ENCODE measurements at places on chromosomes 7 and 10.

DNA sequence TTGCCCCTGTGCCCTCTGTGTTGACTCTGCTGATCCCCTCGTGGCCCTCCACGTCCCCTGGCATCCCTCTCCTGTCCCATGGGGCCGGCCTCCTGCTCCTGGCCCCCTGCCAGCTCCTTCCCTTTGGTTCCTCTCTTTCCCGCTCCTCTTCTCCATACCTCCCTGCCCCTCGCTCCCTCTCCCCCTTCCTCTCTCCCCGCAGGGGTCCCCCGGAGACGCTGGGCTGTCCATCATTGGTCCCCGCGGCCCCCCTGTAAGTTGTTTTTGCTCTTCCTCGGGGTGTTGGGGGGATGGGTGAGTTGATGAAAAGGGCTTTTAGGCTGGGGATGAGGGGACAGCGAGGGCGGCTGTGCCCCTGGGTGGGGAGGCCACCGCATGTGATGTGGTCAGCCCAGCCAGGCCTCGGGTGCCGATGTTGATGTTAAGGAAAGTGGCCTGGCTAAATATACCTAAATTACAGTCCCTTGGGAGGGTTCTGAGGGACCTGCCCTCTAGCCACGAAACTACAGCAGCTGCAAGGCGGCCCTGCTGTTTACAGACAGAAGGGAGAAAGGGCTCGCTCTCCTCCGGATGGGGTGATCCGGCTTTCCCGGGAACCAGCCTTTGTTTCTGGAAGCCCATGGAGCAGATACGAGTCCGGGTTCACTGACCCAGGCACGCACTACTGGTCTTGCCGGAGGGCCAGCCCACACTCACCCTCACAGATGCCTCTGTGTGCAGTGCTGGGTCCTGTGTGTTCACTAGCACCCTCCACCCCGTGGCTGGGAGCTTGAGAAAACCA, 78.8 kb downstream of the COL13A1 start:
- DNase-seq, result no peak

DNA sequence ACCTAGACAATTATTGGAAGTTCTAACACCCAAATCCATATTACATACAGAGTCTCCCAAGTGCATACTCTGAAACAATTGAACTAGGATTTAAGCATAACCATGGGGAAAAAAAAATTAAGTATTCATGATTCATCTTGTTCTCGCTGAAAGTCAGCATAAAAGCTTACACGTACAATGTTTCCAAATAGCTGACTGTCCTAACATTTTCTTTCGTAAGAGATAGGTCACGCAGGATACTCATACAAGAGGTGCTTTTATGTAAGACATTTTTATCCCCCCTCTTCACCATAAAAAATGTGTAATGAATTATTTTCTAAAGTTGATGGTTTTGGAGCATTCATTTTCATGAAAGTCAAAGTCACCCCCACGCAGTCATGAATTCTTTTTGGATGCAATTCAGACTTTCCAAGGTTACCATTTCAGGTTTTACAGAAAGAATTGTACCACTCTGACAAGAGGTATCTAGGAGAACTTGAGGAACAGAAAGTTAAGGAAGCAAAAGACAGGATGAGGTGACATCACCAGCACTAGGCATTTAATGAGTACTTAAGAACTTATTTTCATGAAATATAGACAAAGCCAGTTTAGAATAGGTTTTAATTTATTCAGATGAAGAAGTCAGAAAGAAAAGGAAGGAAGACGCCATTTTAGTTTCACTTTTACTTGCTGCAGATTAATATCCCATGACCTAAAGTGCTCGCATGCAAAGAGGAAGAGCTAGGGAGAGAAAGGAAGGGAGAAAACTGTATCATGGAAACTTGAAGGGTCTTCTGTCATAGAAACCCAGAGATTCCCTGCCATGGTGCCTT, 55.8 kb downstream of the TMEM26 start:
- no peak for DNase-seq

DNA sequence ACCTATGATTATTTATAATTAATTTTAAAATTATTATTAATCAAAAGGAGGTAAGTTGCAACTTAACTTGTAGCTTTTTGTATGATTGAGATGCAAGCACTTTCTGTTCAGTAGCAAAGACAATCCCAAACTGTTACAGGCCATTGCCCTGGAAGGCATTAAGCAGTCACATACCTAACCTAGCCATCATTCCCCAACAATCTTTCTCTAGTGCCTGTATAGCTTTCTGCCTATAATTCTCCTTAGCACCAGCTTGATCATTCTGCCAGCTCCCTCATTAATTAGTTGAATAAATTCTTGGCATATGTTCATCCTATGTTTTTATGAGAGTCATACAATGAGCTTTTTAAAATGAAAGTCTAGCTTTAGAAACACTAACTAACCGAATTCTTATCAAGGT, 178.9 kb upstream of the TMEM106B start:
- DNase-seq, result no peak

GRCh38 chr10:61958805-61959204, 57.3 kb downstream of the ARID5B start:
- DNase-seq, result no peak

- no peak for DNase-seq
Observed at GRCh38 chr7:30618961-30619360, 24.3 kb downstream of the GARS1 start.
